Ovary (tissue), 10 donors: ENCODE measurements at places on chromosomes 16 and 17.

- DNase-seq = no peak
Observed at GRCh38 chr17:57045868-57046704, 39.0 kb upstream of the AKAP1 start.

DNA sequence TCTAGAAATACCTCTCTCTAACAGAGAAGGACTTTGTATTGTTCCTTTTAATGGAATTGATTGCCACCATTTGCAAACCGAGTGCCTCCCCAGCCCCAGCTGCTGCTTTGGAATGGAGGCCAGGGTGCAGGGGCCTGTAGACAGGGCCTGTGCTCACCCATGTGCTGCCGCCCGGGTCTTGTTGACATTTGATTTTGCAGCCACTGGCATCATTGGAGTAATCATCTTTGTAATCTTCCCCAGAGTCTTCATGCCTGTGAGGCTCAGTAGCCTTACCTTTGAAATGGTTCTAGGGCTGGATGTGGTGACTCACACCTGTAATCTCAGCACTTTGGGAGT lies 119.8 kb downstream of the CLEC16A start:
- DNase-seq = no peak

DNA sequence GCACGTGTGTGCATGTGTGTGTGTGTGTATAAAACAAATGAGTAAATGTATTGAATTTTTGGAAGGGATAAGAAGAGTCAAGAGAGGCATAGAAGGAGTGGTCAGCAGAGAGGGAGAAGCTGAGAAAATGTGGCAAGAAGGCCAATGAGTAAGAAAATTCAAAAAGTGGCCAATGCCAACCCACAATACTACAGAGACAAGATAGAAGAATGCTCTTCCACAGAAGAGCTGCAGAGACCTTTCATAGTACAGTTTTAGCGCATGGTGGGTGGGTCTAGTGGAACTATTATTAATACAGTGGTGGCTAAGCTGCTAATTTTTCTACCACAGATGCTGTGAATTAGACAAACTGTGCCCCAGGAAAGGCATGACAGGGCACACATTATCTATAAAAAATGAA lies 233.5 kb downstream of the NTN1 start:
- no peak for DNase-seq

GRCh38 chr17:59840329-59841090 lies 52.2 kb downstream of the TUBD1 start:
- no peak for DNase-seq

DNA sequence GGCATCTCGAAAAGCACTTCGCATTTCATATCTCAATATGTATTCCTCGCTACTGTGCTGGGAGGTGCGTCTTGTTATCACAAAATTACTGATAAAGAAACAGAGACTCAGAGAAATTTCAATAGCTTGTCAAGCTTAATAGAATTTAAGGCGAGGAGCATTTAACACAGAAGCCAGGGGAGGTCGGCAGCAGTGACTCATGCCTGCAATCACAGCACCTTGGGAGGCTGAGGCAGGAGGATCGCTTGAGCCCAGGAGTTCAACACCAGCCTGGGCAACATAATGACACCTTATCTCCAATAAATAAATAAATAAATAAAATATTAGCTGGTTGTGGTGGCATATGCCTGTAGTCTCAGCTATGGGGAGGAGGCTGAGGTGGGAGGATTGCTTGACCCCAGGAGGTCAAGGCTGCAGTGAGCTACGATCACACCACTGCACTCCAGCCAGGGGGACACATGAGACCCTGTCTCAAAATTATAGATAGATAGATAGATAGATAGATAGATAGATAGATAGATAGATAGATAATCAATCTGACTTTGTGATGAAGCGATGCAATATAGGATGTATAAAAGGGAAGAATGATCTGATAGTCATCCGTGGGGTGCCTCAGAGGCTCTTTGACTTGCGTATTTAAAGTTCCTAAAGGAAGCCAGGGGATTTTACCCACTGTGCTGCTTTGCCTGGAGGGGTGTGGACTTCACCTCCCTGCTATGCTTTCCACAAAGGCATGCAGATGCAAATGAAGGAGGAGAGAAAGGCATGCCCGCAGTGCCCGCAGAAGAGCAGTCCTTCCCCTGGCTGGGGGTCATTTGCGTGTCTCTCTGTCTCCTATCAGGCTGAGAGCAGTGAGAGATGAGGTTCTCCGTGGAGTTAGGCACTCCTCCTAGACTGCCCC lies 15.9 kb upstream of the USP10 start:
- DNase-seq = no peak

DNA sequence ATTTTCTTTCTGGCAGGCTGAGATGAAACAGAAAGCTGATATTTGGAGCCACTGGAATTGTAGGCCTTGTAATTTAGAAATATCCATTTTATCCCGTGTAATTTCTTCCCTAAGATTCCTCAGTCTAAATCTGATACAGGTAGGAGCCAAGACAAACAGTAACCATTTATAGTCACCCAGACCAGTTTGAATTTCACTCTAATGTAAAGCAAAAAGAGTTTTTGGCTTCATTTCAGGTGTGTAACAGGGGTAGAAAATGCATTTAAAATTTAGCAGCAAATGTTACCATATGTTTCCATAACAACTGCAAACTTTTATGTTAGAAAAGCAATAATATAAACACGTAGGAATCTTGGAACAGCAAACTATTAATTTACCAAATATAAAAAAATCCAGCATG lies 249.4 kb downstream of the FTO start:
- no peak for DNase-seq

DNA sequence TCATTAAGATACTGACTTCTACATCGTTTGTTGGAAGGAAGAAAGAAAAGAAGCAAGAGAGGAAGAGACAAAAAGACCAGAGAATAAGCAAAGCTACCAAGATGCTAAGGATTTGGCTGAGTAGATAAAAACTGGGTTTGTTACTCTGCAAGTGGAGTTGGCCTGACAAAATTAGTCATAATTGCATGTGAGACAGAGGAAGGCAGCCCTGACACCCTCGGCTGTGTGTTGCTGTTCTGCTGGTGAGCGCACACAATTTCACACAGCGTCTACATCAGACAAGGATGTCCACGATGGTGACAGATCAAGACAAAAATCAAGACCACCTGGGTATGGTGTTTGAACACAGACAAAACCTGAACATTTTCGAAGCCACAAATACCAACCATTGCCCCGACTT lies 75.4 kb upstream of the FA2H start:
- DNase-seq = no peak

DNA sequence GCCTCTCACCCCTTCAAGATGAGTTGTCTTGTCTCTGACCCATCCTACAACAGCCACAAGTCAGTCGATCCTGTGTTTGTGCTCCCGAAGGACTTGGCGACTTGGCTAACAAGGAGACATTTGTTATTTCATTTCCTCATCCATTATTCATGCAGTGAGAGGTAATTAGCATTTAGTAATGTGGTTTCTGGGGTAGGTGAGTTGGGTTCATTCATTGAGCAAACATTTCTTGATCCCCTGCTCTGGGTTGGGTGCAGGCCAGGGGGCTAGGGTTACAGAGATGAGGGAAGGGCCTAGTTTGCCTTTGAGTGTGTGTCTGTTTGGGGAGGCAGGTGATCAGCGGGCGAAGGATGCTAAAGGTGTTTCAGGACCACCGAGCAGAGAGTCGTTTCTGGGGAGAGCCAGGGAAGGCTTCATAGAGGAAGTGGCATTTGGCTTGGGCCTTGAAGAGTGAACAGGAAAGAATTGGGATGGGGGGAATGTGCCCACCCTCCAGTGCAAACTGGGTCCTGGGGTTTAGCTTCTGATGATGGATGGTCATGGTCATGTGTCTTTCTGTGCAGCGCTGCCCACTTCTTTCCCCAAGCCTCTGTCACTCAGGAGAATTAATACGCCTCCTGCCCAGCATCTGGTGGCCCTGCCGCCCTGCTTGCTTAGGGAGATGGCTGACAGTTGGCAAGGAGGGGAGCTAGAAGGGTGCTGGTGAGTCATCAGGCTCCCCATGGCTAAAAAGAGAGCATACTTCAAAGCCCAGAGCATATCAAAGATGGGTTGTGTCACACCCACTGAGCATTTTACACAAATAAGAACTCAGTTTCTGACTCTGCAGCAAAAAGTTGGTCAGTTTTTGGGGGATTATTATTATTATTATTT lies 38.5 kb downstream of the MSI2 start:
- DNase-seq = no peak

DNA sequence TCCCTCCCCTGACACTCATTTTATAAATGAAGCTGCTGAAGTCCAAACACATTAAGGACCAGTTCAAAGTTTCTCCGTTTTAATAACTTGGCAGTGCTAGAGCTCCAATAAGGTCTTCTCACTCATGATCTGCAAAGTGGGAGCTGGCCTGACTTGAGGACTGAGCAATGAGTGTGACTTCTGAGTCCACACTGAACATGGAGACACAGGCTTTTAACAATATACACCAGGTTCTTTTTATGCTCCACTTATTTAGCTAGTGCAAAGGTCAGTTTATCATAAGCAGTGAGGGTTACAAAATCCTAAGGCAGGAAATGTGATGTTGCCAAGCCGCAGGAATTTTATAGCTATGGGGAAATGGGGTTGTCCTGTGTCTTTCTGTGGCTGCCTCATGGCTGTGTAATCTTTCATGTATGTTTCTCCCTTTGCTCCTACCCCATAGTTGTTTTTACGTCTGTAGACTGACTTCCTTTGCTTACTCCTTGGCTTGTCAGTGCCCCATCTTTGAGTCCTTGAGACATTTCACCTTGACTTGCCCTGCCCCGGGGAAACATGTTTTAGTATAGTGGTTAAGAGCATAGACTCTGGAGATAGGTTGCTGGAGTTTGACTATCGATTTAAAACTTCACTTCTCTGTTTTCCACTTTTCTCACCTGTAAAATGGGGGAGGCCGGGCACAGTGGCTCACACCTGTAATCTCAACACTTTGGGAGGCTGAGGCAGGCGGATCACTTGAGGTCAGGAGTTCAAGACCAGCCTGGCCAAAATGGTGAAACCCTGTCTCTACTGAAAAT lies 12.2 kb upstream of the MMD start:
- no peak for DNase-seq

- DNase-seq = peak; percentile 50
Observed at GRCh38 chr17:41777157-41777573, 9.3 kb downstream of the JUP start.

DNA sequence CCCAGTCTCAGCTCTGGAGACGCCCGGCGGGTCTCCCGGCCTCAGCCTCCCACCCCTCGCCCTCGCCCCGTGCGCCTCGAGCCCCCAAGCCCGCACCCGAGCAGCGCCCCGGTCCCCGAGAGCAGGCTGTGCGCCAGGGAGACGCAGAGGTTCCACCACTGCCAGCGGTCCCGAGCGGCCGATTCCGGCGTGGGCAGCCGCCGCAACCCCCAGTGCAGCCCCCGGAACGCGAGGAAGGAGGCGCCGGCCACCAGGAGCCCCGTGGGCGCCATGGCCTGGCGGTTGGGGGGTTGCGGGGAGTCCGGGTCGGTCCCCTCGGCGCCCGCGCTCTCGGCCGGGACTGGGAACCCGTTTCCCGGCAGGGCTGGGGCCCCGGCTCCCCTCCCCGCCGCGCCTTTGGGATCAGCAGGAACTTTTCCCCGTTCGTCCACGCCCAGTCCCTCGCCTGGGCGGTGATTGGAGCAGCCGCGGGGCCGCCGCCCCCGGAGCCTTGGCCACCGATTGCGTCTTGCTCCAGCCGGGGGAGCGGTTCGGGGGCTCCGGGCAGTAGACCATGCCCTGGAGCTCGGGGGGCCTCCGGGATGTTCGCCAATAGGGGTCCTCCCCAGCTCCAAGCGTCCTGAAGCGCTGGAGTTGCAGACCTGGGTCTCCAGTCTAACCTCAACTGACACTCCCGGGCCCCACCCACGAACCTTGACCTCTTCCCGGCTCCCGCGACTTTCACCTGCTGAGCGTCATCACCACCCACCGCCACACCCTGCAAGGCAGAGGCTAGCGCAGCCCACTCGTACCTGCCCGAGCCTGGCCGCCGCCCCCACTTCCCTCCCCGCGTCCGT lies at the start of gene TLCD2:
TSS of gene TLCD2 (minus strand) at position 407 of the 836 bp plus-strand sequence. CDS start at position 272, 135 bp downstream.
- peak; percentile 82 for DNase-seq

- DNase-seq = no peak
Observed at GRCh38 chr17:82926716-82927115, 86.9 kb upstream of the ZNF750 start.

GRCh38 chr17:82548681-82549303 lies 29.3 kb downstream of the FOXK2 start:
- no peak for DNase-seq

- no peak for DNase-seq
Observed at GRCh38 chr17:38332735-38333134, 11.0 kb downstream of the GPR179 start.

DNA sequence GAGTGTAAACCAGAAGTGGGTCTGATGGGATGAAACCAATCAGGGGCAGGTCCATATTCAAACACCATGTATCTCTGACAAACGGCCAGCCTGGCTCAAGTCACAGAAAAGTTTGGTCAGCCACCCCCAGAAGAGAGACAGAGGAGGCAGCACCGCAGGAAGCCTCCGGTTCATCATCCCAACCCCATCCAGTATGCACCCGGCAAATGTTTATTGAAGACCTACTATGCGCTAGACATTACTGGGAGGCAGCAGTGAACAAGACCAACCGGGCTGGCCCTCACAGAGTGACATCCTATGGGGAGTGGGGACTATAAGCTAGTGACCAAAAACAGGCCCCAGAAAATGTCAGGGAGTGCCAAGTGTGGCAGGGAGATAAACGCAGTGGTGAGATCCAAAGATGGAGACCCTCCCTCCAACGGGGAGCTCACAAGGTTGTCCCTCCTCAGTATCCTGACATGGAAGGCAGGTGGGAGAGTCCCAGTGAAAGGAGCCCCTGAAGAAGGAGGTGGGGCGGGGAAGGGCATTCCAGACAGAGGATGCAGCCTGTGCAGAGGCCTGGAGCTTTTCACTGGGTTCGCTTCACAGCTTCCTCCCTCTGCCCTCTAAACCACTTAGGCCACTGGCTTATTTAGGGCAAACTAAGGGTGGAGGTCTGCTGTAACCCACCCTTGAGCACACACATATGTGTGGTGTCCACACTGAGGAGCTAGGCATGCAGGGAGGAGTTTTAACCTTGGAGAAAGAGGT lies 2.0 kb downstream of the GSG1L start:
- DNase-seq = no peak

DNA sequence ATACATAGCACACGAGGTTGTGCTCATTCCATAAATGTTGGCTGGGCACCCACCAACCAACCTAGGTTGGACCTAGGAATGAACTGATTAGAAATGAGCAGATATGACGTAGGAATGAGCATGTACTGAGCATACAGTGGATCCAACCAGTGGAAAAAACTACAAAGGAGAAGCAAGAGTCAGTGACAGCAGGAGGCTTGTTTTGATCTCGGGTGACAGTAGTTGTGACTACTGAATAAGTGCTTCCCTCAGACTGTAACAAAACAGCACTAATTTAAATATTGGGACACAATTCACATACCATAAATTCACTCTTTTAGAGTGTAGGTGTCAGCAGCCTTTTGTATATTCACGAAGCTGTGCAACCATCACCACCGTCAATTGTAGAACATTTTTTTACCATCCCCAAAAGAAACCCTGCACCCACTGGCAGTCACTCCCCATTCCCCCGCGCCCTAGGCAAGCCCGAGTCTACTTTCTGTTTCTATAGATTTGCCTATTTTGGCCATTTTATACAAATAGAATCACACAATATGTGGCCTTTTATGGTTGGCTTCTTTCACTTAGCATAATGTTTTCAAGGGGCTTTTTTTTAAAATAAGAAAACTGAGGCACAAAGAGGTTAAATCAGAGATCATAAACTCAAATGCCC lies 7.0 kb downstream of the VAC14 start:
- no peak for DNase-seq

GRCh38 chr17:83199500-83200201 lies 120.2 kb downstream of the METRNL start:
- no peak for DNase-seq

GRCh38 chr17:28665994-28666393 lies 4.0 kb downstream of the SUPT6H start:
- DNase-seq = no peak
